ENCODE measurements at places on chromosomes 16 and 17.
A peak's percentile ranks its signal among the peaks of the same experiment; 100 is the strongest.

- no peak for DNase-seq
Observed at GRCh38 chr16:87196661-87197060, 120.5 kb downstream of the C16orf95 start.

- no peak for DNase-seq
Observed at GRCh38 chr16:81473066-81473488, 28.5 kb downstream of the CMIP start.

DNA sequence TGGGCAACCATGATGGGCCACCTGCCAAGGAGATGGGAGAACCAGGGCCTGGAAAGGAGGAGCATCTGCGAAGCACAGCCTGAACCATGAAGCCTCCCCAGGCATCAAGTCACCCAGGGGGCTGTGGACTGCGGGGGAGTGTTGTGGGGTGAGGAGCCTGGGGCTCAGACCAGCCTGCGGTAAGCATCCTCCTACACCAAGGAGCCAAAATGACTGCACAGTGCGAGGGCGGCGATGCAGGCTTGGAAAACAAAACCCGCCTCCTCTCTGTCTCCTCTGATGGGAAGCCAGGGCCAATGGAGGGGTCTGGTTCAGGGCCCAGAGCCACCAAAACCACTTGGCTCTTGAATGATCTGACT, 18.1 kb upstream of the MAF start:
- no peak for DNase-seq

- DNase-seq: no peak
Observed at GRCh38 chr16:85202631-85203461, 90.6 kb upstream of the CIBAR2 start.

DNA sequence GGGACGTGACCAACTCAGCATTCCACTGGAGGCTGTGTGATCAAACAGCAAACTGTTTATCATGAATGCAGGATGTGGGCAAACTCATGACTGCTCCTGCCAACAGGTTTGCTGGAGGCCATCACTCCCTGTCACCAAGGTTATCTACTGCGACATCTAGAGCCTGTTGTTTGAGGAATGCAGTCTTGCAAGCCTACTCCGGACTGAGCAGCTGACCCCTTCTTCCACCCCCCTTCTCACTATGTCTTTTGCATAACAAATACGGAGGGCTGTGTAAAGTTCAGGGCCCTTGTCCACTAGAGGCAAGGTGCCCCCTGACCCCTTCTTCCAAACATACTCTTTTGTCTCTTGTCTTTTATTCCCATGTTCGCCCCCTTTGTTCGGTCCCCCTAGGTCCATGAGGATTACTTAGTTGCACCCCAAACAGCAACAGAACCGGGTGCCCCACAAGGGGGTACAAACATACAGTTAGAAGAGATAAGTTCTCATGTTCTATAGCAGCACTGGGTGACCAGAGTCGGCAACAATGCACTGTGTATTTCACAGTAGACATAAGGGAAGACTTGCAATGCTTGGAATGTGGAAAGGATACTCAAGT, 28.7 kb downstream of the MEAK7 start:
- DNase-seq: no peak

GRCh38 chr16:1899641-1900451, 18.4 kb downstream of the HS3ST6 start:
- DNase-seq: no peak

- DNase-seq: peak; percentile 16
Observed at GRCh38 chr17:48577946-48578615, at the start of gene HOXB4. Gene HOXB4 (minus strand): TSS chr17:48578350. CDS start chr17:48578319, 31 bp downstream.

DNA sequence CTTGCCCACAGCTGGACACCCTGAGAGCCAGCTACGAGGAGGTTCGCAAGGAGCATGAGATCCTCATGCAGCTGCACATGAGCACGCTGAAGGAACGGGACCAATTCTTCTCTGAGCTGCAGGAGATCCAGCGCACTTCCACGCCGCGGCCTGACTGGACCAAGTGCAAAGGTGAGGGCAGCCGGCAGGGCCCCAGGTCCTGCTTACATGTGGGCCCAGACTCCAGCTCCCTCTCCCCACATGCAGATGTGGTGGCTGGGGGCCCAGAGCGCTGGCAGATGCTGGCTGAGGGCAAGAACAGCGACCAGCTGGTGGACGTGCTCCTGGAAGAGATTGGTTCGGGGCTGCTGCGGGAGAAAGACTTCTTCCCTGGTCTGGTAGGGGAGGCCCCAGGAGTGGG, 16.2 kb upstream of the THAP11 start:
- no peak for DNase-seq

DNA sequence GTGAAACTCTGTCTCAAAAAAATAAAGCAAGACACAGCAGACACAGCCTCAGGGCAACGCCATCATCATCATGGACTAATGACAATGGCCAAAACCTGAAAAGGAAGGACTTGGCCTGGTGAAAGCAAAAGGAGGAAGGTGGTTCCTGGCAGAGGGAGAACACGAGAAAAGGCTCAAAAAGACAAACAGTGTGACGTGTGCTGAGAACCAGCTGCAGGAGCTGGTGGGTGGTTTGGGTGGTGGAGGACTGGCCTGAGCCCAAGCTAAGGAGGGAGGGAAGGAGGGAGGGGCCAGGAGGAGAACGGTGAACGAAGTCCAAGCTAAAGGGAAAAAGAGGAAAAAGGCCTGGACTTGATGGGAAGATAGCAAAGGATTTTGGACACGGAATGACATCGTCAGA, 85.1 kb downstream of the SLC39A11 start:
- no peak for DNase-seq

DNA sequence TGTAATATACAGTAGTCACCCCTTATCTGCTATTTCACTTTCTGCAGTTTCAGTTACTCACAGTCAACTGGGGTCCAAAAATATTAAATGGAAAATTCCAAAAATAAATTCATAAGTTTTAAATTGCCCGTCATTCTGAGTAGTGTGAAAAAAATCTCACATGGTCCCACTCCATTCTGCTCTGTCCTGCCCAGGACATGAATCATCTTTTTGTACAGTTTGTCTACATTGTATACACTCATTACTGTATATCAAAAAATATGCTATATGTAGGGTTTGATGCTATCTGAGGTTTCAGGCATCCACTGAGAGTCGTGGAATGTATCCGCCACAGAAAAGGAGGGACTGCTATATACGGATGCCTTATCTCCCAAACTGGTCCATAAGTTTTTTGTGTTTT, 16.0 kb upstream of the APPBP2 start:
- DNase-seq: no peak

DNA sequence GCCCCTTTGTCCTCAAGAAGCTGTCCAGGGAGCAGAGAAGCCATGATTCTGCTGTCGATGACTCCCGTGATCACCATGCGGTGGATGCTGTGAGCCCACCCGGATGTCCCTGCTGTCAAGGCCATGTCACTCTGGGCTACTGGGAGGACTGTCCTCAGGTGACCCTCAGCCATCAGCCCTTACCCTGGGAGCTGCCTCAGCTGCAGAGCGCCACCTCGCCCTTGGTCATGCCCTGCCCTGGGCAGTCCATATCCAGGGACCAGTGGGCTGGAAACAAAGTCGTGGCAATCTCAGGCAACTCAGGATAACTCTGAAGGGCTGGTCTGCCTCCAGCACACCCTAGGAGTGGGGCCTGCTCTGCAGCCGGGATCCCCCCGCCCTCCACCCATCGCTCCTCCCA, 63.6 kb downstream of the CACNG5 start:
- DNase-seq: no peak

- DNase-seq: peak; percentile 41
Observed at GRCh38 chr16:30112197-30113030, 923 bp downstream of the GDPD3 start.

DNA sequence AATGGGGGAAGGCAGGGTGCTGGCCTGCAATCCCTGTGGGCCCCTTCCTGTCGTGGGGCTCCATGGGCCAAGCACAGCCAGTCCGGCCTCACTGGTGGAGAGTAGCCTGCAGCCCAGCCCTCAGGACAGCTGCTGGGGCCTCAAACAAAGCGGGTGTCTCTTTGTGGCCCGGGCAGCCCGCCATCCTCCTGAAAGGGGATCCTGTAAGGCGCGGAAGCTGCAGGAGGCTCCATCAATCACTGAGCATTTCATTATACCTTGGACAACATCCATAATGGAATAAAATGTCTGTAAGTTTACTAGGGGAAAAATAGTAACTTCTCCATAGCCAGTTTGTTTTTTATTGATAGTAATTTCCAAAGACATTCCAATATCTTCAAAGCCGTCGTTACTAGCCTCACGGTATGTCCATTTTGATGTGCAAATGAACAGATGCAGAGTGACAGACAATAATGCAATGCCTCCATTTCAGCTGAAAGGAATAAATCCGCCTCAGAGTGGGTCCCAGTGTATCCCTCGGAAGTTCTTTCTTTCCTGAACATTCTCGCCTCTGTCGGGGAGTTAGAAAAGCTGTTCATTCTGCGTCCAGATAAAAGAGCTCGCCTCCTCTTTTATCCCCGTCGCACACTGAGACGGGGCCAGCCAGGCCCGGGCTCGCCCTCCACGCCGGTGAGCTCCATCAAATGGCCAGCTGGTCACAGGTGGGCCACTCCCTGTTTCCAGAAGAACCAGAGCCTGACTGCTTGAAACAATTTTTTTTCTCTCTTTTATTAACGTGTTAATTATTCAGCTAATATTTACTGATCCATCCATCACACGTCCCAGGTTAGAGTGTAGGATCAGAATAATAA, 14.4 kb downstream of the WSCD1 start:
- DNase-seq: no peak

DNA sequence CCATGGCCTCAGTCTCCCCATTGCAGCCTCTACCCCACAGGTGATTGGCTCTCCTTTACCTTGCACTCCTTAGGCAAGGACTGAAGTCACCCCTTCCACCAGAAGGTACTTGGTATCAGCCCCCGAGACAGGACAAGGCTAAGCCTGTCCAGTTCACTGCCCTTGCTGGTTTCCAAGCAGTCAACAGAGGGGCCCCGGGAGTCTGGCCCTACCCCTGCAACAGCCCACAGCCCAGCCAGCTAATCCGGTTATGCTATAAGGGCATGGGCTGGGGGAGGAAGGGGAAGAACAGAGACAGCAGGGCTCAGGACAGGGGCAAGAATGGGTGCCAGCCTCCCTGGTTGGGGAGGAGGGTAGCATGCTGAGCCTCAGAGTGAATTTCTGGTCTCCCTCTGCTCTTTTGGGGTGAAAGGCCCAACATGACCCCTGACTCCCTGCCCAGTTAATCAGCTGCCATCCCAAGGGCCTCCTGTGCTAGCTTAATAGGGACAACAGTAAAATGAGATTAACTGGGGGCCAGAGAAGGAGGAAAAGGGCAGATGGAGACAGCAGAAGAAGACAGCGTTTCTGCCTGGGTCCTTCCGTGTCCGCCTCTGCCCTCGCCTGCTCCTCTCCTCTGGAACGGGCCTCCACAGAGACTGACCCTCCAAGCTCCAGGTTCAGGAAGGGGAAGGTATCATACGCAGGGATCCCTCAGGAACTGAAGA, 10.7 kb downstream of the DLG4 start:
- no peak for DNase-seq

DNA sequence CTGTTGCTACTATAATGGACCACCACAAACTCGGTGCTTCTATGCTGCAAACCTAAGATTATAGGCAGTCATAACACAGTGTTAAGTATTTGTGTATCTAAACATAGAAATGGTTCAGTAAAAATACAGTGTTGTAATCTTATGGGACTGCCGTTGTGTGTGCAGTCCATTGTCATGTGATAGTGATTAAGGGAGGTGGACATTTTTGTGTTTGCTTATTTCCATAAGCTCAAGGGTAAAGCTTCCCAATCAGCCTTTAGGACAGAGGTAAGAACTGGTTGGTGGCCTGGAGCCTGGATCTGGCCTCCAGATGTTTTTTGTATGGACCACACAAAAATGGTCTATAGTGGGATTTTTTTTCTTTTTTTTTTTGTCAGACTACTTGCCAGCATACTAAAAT, 29.9 kb downstream of the WWOX start:
- DNase-seq: no peak

- no peak for DNase-seq
Observed at GRCh38 chr16:86964796-86965241, 352.4 kb downstream of the C16orf95 start.

GRCh38 chr16:55570159-55570558, 3.7 kb downstream of the CAPNS2 start:
- no peak for DNase-seq

GRCh38 chr16:88289561-88289960, 93.2 kb upstream of the ZNF469 start:
- no peak for DNase-seq

DNA sequence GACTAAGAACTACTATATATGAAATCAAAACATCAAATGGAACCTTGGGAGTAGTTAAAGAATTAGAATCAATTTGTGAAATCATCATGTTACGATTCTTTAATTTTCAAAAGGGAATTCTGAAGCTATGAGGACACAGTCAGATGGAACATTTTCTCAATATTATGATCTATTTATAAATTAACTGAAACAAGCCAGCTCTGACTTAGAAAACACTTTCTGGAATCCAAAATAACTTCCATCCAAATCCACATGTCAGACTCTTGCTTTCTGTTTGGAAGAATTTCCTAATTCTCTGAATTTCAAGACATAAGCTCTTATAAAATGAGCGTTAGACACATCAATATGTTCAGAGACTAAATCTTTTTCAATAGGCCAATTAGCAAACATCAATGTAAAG, 737.7 kb upstream of the SOX9 start:
- DNase-seq: no peak

- DNase-seq: no peak
Observed at GRCh38 chr16:54342966-54343365, 56.4 kb upstream of the IRX3 start.

- DNase-seq: no peak
Observed at GRCh38 chr16:12697437-12697836, 106.2 kb downstream of the CPPED1 start.

DNA sequence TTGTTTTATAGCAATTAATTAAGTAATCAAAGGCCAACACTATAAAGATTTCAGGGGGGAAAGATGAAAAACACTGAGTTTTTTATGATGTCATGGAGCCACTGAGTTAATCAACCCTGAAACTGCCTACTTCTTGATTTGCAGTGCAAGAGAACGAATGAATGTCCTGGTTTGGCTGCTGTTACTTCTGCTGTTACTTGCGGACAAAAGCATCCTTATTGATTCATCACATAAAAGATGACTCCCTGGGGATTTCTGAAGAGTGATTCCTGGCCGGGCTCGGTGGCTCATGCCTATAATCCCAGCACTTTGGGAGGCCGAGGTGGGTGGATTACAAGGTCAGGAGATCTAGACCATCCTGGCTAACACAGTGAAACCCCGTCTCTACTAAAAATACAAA, 10.9 kb upstream of the SPNS3 start:
- DNase-seq: no peak

GRCh38 chr16:74652249-74652648, 14.4 kb downstream of the RFWD3 start:
- no peak for DNase-seq

DNA sequence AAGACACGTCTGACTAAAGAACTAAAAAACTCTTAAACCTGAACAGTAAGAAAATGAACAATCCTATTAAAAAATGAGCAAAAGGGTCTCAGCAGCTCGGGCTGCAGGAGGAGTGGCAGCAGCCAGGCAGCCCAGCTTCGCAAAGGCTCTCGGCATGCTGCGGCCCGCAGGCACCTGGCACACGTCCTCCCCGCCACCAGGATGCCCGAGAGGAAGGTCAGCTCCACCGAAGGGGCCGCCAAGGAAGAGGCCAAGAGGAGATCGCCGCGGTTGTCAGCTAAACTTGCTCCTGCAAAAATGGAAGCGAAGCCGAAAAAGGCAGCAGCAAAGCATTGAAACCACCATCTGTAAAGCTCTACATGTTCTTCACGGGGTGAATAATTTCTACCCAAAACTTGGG, 173.5 kb downstream of the BCAS3 start:
- no peak for DNase-seq

Measured in activated naive CD8-positive, alpha-beta T cell treated with anti-CD3 and anti-CD28 coated beads, Interleukin-2, amount 50 U/mL, for 16 hours (primary cell).